Iris pigment epithelial cell (primary cell): ENCODE measurements at places on chromosomes 16 and 17.

DNA sequence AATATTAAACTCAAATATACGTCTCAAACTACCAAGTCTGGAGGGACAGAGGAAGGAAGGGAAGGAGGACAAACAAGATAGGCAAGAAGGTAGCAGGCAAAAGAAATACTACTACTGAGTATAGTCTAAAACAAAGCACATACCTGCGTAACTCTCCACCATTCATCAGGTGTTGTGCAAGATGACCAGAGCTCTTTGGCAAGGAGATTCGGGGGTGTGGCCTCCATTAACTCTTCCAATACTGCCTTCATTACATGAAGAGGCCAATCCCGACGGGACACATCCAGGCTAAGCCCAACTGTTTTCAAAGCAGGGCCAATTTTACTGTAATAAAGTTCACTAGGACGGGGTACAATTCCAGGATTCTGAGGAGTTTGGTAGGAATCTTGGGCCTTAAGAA is 38.2 kb upstream of the ARL6IP1 start:
- no peak for DNase-seq

GRCh38 chr17:41512546-41513167 is 6.0 kb downstream of the KRT15 start:
- no peak for DNase-seq

DNA sequence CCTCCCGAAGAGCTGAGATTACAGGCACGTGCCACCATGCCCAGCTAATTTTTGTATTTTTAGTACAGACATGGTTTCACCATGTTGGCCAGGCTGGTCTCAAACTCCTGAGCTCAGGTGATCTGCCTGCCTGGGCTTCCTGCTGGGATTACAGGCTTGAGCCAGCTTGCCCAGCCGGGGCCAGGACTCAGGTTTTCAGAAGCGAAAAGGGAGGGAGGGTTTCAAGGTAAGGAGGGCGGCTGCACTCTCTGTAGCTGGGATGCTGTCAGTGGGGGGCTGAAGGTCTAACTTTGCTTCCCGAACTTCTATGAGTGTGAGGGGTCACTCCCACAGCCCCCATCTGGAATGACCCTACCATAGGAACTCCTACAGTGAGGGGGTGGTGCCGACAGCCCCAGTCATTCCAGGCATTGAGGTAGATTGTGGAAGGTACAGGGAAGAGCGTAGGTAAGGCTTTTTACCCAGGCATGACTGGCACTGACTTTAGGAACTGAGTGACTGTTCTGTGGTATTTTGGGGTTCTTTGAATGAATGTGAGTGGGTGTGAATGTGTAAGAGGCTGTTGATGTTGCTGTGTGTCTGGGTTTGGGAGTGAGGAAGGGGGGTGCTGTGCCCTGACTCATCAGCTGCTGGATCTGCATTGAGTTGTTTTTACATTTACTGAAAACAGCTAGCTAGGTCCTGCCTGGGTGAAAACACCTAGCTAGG is 3.8 kb upstream of the C1QL1 start:
- DNase-seq = peak; percentile 83

- DNase-seq = no peak
Measured at GRCh38 chr16:14109077-14109775, 38.1 kb downstream of the MRTFB start.

- no peak for DNase-seq
Measured at GRCh38 chr16:84355149-84355548, 13.2 kb upstream of the ATP2C2 start.

- DNase-seq = no peak
Measured at GRCh38 chr17:46117850-46118696, 75.2 kb downstream of the KANSL1 start.

DNA sequence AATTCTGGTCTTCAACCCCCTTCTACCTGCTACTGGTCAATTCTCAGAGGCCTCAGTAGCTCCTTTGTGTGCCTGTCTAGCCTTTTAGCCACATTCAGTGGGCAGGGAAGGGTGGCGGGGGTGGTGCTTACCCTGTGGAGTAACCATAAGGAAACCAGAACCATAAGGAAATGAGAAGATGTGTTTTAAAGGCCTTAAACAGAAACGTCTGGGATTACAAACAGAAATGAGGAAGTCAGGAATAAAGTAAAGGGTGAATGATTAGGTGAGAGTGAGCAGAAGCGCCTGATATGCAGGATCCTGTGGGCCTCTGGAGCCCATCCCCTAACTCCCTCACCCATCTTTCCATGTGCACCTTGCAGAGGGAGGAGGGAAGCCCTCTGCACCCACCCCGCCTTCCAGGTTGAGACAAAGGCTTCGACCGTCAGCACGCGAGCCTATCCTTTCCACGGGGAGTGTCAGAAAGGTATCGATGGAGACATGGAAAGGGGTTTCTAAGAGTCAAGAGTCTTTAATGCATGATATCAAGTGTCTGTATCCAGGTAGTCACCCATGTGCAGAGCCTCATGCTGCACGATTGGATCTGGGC is 20.4 kb downstream of the KIAA0513 start:
- no peak for DNase-seq

DNA sequence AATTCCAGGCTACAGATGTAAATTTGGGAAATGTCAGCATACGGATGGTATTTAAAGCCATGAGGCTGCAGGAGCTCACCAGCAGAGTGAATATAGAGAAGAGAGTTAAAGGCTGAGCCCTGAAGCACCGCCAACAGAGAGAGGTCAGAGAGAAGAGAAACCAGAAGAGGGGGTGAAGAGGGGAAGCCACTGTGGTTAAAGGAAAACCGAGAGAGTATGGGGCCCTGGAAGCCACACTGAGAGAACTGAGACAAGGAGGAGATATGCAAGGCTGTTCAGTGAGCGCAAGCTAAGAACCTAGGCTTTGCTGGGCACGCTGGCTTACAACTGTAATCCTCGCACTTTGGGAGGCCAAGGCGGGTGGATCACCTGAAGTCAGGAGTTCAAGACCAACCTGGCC is 24.6 kb downstream of the COPRS start:
- DNase-seq = no peak

- no peak for DNase-seq
Measured at GRCh38 chr16:31080756-31081419, 6.7 kb downstream of the ZNF646 start.

- DNase-seq = no peak
Measured at GRCh38 chr17:28519236-28519635, 13.1 kb downstream of the FOXN1 start.

- DNase-seq = peak; percentile 71
Measured at GRCh38 chr16:82649766-82650165, 23.0 kb downstream of the CDH13 start.

DNA sequence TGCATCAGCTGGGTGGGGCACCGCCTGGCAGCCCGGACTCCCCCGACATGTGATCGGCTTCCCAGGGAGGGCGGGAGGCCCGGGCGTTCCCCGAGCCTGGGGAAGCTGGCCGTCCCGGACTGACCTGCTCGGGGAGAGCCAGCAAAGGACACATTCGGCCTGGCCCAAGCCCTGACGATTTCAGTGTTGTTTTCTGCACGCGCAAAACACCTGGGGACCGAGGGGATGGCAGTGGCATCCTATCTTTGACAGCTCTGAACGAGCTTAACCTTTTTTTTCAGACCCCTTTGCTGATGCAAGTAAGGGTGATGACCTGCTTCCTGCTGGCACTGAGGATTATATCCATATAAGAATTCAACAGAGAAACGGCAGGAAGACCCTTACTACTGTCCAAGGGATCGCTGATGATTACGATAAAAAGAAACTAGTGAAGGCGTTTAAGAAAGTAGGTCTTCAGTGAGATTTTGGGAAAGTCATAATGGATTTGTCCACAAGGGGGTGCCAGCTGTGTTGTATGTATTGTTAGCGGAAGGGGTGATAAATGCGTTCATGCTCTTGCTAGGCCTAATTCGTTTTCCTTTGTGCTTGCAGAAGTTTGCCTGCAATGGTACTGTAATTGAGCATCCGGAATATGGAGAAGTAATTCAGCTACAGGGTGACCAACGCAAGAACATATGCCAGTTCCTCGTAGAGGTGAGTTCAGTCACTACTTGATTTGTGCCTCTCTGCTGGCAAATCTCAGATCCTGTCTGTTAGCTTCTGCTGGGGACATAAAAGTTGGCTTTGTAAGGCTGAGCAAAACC is 1.0 kb downstream of the EIF1 start:
- peak; percentile 66 for DNase-seq

GRCh38 chr17:2222901-2223616 is 80.5 kb downstream of the SMG6 start:
- no peak for DNase-seq

DNA sequence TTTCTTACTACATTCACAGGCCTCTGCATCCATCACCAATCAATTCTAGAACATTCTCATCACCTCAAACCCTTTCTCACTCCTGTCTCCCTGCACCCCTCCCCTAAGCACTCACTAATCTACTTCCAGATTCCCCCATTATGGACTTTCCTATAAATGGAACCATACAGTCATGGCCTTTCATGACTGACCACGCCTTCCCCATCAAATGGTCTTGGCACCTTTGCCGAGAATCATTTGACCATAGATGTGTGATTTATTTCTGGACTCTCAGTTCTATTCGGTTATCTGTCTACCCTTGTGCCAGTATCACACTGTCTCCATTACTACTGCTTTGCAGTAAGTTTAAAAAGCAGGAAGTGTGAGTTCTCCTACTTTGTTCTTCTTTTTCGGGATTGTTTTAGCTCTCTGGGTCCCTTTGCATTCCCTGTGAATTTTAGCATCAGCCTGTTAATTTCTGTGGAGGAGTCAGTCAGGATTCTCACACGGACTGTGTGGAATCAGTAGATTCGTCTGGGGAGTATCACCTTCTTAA is 27.5 kb downstream of the GTF3C1 start:
- DNase-seq = no peak

DNA sequence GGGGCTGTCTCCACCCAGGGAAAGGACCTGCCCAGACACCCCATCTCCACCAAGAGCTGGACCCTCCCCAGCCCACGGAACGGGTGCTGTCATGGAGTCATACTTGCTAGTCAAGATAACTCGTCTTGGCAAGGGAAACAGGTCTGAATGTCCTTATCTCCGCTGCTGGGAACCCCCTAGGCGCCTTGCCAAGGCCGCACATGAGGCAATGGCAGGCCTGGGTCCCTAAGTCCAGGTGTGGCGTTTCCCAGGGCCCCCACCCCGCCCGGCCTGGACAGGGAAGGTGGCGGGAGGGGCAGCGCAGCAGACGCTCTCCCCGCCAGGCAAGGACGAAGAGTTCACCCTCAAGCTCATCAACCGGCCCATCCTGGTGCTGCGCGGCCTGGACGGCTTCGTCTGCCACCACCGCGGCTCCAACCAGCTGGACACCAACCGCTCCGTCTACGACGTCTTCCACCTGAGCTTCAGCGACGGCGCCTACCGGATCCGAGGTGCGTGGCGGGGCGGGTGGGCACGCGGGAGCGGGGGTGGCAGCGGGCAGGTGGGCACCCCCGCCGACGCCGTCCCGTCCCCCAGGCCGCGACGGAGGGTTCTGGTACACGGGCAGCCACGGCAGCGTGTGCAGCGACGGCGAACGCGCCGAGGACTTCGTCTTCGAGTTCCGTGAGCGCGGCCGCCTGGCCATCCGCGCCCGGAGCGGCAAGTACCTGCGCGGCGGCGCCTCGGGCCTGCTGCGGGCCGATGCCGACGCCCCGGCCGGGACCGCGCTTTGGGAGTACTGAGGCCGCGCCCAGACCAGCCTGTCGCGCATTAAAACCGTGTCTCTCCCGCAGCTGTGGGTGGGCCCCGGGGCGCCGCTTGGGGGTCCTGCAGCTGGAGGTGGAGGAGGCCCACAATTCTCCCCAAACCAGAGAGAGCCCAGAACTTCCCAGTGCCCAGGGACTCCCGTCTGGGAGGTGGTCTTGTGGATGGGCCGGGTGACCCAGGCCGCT is 8.4 kb downstream of the FSCN2 start:
- DNase-seq = no peak

DNA sequence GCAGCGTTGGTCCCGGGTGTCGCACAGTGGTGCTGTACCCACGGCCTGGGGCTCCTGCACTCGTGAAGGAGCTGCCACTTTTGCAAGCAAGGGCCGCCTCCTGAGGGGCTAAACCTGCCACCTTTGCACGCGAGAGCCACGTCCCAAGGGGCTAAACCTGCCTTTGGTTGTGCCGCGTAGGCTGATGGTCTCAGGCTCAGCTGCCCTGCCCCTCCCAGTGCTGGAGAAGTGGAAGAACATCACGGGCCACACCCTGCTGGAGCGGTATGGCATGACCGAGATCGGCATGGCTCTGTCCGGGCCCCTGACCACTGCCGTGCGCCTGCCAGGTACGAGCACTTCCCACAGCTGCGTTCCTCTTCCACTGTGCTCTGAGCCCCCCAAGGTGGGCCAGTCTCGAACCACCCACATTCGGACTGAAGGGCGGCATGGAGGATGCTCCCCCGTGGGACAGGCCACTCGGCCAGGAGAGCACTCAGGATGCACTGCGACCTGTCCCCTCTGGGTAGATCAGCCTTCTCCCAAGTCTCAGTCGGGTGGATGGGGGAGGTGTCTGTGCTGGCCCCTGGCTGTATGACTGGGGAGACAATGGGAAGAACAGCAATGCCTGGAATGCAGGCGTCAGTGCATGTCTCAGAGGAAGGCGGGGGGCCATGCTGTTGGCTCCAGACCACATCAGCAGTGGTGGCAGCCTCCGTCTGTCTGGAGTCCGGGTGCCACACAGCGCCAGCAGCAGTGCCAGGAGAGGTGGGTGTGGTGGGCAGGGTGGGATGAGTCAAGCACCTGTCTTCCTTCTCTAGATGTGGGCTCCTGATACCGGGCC is 20.7 kb downstream of the ACSF3 start:
- peak; percentile 25 for DNase-seq

- DNase-seq = no peak
Measured at GRCh38 chr16:61770301-61770700, 265.9 kb downstream of the CDH8 start.

DNA sequence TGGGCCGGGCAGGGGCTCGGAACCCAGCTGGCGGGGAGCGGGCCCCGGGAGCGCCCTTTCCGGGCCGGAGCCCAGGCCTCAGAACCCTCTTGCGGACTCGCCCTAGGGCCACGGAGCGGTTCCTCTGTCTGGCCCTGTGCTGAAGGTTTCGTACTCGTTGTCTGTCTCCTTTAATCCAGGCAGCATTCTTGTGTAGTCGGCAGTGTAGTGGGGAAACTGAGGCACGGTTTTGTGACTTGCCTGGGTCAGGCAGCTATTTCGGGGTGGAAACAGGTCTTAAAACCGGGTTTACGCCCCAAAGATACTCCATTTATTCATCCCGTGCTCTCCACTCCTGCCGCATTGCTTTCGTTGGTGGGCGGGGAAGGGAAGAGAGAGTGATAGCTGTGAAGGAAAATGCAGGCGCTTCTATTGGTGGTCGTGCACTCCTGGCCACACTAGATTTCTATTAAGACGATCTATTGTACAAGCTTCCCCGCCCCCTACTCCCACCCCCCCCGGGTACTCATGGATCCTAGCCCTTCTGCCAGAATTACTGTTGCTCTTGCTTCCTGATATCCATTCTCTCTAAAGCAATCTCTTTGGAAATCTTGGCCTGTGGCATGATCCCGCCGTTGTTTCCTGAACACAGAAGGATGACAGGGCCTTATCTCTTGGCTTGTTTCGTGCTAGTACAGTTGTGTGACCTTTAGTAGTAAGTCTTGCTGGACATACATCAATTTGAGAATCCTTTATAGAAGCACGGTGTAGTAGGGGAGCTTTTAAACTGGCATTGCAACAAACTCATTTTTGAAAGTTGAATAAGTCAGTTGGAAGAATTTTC is 751 bp downstream of the DCAF7 start:
- DNase-seq = peak; percentile 59

- DNase-seq = no peak
Measured at GRCh38 chr16:10564591-10564990, 15.8 kb downstream of the EMP2 start.
